ENCODE measurements at places on chromosomes 11 and 22. TPM values are rescaled to one million over a fixed set of nuclear protein-coding genes. Genes with fewer than 3 reads are reported as not detected.

P4HA3 gene
- total RNA-seq: not detected

ART1 gene
- total RNA-seq: not detected

DNA sequence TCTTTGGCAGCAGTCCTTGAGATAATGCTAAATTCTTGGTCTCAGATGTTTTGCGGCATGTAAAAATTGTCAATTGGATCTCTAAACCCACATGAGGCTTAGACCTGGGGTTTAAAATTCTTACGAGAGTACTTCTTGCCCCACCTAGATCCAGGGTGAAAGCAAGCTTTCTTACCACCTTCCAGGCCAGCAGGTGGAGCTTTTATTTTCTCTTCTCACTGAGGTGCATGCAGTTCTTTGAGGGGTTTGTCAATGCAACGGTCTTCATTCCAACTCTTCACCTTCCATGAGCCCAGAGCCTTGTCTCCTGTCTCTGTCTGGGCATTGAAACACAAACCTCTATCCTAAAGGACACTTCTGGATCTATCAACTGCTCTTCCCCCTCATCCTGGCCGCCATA is 154.1 kb downstream of the MYO18B start:
- H3K36me3 ChIP-seq: no peaks in the 10 kb centered on the region
- H3K4me1 ChIP-seq: no peaks in the 10 kb centered on the region
- DNase-seq: no peak
- no peaks in the 10 kb centered on the region for H3K27me3 ChIP-seq

KRTAP5-2 gene
- not detected for total RNA-seq

- no peak overlapping the region for H3K4me3 ChIP-seq
- peaks cover 22% of the 10 kb centered on the region for H3K4me1 ChIP-seq
- no peaks in the 10 kb centered on the region for H3K36me3 ChIP-seq
- H3K27ac ChIP-seq: no peak overlapping the region
- DNase-seq: no peak
Measured at GRCh38 chr11:96015906-96016565, 92.1 kb upstream of the MTMR2 start.

GRCh38 chr22:27348634-27349033 is 452.9 kb downstream of the MN1 start:
- no peaks in the 10 kb centered on the region for H3K36me3 ChIP-seq
- H3K27ac ChIP-seq: no peak overlapping the region
- no peak for DNase-seq
- H3K4me1 ChIP-seq: no peaks in the 10 kb centered on the region
- no peak overlapping the region for H3K4me3 ChIP-seq
- peaks cover 2% of the 10 kb centered on the region for H3K27me3 ChIP-seq

ETS1 gene
- 589 TPM for total RNA-seq

ADORA2A gene
- total RNA-seq: 11.7 TPM

HEPN1 gene
- not detected for total RNA-seq

All from natural killer cell (primary cell).